NCI-H748 treated with DMSO at 0.1 percent for 48 hours (cell line): ENCODE measurements at places on chromosomes 16 and 17.
A peak's percentile ranks its signal among the peaks of the same experiment; 100 is the strongest.

- DNase-seq, result no peak
Observed at GRCh38 chr17:59073972-59074371, 32.7 kb downstream of the TRIM37 start.

DNA sequence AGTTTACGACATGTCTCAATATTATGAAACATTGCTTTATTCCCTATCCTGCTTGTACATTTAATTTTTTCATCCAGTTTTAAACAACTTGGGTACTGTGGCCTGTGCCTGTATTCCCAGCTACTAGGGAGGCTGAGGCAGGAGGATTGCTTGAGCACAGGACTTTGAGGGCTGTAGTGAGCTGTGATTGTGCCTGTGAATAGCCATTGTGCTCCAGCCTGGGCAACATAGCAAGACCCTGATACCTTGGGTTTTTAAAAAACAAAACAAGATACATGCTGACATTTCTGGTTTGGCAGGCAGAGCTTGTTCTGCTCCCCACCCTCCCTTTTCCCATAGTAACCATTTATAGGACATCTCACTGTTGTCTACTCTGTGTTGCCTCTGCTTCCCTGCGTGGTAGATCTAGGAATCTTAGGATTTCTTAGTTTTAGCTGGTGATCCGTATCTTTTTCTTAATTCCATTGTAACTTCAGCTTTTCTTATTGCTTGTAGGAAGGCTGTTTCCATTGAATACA, 35.6 kb downstream of the TENT4B start:
- no peak for DNase-seq

- no peak for DNase-seq
Observed at GRCh38 chr16:48354877-48355855, 30.0 kb downstream of the SIAH1 start.

DNA sequence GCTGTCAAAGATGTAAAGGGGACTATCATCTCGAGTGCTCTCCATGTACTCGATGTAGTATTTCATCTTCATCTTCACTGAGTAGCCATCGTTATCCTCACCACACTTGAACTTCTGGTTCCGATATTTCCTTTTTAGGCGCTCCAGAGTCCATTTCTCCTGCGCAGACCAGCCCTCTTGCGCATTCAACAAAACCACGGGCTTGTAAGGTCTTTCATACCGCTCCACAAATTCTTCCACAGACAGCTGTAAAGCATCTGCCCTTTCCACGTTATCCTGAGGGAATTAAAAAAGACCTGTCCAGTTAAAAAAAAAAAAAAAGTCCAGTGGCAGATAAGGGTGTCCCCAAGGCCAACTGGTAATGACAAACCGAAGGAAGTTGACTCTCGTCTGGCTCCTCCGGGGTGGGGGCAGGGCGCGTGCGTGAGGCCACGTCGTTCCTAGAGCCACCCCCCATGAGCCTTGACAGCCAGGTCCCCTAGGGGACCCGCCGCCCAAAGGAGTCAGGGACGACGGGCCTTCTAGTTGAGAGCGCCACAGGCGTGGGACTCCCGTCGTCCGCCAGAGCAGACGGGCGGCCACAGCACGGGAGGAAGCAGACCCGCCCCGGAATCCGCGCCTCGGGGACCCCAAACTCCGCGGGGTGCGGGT, 701 bp downstream of the JMJD6 start:
- DNase-seq, result no peak

DNA sequence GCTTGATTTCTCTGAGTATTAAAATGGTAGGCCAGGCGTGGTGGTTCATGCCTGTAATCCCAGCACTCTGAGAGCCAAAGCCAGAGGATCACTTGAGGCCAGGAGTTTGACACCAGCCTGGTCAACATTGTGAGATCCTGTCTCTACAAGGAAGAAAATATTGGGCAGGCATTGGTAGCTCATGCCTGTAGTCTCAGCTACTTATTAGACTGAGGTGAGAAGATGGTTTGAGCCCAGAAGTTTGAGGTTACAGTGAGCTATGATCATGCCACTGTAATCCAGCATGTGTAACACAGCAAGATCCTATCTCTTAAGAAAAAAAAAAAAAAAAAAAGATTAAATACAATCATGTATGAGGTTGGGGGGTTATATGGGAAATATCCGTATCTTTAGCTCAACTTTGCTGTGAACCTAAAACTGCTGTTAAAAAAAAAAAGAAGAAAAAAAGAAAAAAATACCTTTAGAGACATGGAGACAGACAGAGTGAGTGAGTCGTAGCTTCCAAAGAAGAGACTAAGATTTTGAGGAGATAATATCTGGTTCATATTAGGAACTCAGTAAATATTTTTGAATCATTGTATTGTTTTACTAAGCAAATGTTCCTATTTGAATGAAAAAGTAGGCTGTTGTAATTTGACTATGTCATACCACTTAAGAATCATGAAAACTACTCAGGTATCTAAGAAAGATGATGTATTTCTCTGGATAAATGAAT, 325.7 kb upstream of the TBX2 start:
- no peak for DNase-seq

DNA sequence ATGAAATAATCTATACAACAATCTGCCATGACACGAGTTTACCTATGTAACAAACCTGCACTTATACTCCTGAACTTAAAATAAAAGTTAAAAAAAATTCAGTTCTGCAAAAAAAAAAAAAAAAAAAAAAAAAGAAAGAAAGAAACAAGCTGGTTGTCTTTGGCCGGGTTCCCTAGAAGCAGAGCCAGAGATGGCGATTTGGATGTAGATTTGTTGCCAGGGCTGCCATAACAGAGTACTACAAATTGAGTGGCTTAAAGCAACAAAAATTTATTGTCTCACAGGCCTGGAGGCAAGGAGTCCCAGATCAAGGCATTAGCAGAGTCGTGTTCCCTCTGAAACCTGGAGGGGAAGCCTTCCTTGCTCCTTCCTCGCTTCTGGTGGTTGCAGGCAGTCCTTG, 20.4 kb downstream of the SYT17 start:
- no peak for DNase-seq

DNA sequence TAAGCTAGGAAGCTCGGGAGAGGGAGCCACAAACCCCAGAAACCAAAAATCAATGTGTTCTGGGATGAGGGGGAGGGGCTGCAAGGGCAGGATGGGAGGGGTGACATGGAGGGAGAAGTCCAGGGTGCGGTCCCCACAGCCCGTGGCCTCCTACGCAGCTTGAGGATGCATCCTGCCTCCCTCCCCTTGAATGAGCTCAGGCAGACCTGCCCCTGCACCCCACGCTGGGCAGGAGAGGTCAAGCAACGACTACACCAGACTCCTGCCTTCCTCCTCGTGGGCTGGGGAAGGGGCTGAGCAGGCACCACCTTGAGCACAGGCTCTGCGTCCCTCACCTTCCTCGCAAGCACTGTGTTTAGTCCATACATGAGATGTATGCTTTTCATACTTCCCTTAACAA, 3.9 kb downstream of the ANKRD13B start:
- no peak for DNase-seq

DNA sequence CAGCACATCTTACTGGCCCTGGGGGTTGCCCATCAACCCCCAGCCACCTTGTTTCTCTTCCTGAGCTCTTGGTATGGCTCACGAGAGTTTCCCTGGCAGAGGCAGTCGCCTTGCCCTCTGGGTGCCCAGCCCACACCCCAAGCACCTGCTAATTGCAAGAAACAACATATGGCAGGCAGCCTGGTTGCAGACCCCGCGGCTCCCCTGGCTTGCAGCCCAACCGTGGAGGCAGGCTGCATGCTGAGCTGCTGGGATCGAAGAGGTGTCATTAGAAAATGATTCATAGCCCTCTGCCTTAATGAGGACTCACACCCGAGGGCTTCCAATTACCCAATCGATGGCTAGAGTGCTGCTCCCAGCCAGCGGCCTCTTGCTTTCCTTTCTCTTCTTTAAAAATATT, 115.7 kb downstream of the TMEM114 start:
- DNase-seq, result peak; percentile 31

- no peak for DNase-seq
Observed at GRCh38 chr17:4086041-4086483, 56.8 kb downstream of the ZZEF1 start.

GRCh38 chr17:48611213-48611612, 396 bp upstream of the HOXB7 start:
- DNase-seq, result no peak

DNA sequence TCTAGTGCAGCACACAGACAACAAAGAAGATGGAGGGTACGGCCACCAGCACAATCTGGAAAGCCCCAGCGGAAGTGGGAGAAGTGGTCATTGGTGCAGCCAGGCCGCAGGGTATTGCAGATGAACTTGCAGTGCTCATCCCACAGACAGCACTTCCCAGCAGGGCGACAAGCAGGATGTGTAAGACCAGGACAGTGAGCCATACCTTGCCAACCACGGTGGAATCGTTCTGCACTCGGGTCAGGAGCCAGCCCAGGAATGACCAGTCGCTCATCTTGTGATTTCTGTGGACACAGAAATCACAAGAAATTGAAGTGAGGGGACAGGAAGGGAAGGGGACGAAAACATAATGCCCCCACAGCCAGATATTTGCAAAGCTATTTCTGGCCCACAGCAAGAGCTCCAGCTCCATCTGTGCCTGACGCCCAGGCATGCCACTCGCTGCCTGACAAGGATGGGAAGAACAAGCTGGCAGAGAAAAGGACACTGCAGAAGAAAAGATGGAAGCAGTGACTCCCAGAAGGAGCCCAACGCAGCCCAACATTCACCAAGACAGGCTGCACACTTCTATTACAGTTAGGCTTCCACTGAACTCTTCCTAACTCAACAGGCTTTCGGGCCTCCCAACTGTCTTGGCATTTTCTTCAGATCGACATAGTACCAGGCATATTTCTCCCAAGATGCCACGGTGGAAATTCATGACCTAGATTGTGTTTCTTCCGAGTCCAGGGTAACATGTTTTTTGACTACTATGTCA, 17.5 kb upstream of the MYO18A start:
- DNase-seq, result no peak

- DNase-seq, result no peak
Observed at GRCh38 chr16:28494121-28494851, at the start of gene APOBR. Gene APOBR (plus strand): TSS chr16:28494643. CDS start chr16:28494682, 39 bp downstream.

DNA sequence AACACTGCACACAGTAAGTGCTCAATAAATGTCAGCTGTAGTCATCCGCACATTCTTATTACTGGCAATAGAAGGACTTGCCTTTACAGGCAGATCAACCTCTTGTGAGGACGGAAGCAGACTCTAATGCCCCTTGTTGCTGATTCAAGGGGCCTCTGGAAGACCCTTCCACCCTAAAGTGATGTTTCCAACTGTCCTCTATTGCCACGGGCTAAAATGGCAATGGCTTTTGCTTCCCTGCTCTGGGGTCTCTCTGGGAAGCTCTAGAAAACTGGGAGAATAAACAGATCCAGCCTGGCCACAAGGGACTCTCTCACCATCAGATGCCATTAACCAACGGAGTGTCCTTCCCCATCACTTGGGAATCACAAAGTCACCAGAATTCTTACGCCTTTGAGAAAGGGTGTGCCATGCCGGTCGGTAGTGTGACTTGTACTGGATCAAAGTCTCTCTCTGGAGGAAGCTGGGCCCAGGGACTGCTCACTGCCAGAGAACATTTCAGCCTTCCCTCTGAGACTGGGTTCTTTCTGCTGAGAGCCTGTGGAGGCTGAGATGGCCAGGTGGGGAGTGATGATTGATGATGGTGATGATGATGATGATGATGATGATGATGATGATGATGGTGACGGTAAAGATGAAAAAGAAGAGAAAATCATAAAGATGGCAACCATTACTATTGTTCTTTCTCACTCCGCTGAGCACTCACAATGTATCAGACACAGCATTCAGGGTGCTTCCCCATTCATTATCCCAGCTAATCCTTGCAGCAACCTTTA, 146.8 kb downstream of the CYLD start:
- no peak for DNase-seq

DNA sequence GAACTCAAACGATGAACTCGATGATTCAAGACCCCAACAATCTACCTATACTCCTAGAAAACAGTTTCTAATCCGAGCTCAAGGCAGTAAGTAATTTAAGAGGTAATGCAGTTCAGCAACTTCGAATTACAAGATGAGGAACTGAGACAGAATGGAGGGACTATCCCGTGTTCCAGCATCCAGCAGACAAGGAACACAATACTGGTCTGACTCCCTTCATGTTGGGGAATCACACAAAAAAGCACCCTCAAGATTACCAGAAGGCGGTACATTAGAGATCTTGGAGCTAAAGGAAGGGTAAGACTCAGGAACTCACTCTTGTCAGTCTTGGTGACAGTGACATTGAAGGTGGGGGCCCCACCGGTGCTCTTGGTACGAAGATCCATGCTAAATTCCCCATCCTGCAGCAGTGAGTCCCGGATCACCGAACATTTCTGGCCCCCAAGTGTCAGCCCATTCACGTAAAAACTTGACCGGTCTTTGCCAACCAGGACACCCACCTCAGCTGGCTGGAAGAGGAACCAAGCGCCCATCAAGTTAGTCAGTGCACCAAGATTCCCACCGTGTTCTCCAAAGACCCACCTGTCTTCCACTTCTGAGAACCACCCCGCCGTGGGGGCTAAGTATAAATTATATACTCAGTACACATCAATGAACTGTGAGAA, 1.9 kb downstream of the PFN1 start:
- no peak for DNase-seq

GRCh38 chr17:57197466-57198071, 58.8 kb upstream of the MSI2 start:
- no peak for DNase-seq

- no peak for DNase-seq
Observed at GRCh38 chr16:85965125-85965524, 66.2 kb downstream of the IRF8 start.

DNA sequence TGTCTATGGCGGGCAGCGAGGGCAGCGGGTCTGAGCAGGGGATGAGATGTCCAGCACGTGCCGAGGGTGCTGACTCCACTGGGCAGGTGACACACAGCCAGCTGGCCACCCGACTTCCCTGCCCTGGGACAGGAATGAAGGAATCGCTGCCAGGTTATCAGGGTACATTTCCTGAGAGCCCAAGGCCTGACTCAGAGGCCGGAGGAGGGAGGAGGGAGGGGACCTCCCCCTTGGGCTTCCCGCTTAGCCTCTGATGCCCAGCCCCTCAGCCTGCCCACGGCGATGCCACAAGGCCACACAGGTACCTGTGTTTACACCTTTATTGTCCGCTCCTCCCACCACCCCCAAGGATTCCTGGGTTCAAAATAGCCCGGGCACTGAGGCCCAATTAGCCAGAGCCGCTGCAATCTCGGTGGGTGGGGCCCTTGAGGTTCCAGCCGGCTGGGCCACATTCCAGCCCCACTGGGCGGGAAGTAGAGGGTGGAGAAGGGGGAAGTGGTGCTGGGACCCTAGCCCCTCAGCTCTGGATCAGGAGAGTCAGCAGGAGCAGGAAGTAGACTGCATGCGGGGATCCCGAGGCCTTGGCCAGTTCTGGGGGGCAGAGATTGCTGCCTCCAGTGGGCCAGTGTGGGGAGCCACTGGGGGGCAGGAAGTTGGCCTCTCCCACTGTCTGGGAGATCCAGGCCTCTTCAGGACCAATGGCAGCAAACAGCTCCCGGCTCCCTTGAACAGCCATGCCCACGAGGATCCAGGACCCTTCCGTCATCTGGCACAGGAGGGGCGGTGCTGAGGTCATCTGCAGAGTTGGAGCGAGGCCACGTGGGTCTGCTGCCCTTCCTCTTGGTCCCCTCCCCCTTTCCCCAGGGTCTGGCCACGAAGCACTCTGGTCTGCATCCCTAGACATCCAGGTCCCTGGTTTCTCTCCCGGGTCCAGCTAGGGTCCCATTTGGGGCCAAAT, 3.4 kb upstream of the PRSS8 start:
- no peak for DNase-seq

- DNase-seq, result no peak
Observed at GRCh38 chr16:9092978-9093344, 1.5 kb downstream of the HAPSTR1 start.
